ENCODE measurements at places on chromosomes 13 and 19.

DNA sequence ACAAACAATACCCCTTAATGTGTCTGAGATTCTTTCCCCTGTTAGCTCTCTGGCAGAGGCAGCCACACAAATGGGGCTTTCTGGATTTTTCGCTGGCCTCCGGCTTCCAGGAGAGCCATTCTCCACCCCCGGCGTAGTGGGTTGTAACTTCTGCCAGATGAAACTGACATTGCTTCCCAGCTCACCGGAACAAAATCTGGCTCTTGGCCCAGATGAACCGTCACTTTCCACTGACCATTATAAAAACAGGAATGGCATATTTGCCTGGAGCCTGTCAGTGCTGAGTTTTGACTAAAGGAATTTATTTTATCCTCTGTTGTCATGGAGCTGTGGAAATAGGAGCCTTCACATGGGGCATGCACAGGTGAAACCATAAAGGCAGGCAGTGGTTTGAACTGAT lies 120.6 kb upstream of the GPR12 start:
- no peak for DNase-seq

- no peak for DNase-seq
Observed at GRCh38 chr13:33185853-33186252, 99.7 kb downstream of the STARD13 start.

- no peak for DNase-seq
Observed at GRCh38 chr13:108508263-108508662, 121.1 kb upstream of the MYO16 start.

- peak; percentile 86 for DNase-seq
Observed at GRCh38 chr19:48716562-48717291, 2.8 kb downstream of the MAMSTR start.

- no peak for DNase-seq
Observed at GRCh38 chr13:50220938-50221337, 205.7 kb downstream of the KCNRG start.

DNA sequence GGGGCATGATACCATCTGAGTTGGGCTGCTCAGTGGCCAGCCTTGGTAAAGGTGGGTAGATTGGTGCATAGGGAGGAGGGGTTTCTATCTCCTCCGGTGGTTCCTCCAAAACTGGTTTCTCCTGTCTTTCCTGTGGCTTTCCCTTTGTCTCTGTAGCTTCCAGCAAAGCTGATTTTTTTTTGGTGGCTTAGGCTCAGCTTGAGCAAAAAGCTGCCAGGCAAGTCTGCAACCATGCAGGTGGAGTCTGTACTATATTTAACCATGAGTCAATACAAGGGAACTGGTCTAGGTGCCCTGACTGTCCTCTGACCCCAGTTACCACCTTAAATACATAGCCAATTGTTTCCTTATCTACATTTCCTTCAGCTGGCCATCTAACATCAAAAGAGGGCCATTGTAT lies 64.0 kb upstream of the ZNF681 start:
- DNase-seq: no peak

GRCh38 chr19:17620696-17621095 lies 65.2 kb downstream of the COLGALT1 start:
- no peak for DNase-seq

DNA sequence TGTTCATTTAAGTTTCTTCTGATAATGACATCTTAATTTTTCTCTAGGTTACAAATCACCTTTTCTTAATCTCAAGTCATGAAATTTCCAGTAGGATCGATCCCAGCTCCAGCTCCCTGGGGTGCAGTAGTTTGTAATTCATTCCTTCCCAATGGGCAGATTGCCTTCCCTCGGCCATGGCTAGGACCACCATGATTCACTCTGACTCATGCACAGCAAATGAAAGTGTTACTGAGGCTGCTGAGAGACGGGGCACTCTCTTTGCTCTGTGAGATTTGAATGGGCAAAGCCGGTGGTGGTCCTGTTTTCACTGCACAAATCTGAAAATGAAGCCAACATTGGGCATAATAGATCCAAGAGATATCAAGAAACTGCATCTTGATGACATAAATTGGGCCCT lies 202.8 kb upstream of the IRS2 start:
- DNase-seq: no peak

DNA sequence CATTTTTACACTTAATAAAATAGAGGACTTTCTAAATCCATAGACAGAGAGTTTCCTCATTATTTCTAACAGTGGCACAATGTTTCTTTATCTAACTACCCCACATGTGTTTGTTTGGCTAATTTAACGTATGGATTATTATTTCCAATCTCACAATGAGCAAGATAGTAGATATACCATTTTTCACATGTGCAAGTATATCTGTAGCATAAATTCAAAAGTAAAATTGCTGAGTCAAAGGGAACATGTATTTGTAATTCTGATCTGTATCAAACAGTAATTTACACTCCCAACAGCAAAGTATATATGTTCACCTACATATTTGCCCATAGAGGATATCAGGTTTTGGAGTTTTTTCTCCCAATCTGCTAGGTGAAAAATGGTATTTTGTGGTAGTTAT lies 18.3 kb downstream of the MAST1 start:
- no peak for DNase-seq

- DNase-seq: no peak
Observed at GRCh38 chr13:35812736-35813135, 318.4 kb downstream of the DCLK1 start.

DNA sequence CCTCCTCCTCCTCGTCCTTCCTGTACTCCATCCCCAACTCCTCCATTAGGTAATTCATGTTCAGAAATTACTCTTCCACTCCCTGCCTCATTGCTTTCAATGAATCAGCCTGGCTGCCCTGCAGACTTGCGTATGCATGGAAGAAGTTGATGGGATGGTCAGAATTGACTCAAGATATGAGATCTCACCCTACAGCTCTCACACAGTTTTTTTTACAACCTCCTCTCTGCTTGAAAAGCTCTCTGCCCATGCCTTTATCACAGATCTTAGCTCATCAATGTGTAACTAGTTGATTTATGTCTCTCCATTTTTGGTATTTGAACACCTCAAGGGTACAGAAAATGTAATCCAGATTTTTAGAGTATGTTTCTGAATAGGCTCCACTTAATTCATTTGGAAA lies 506.9 kb downstream of the TBC1D4 start:
- no peak for DNase-seq

GRCh38 chr13:96835546-96835945 lies 158.7 kb downstream of the OXGR1 start:
- no peak for DNase-seq

- no peak for DNase-seq
Observed at GRCh38 chr13:32894589-32895001, 121.6 kb upstream of the KL start.

- DNase-seq: no peak
Observed at GRCh38 chr13:114081761-114082681, 50.4 kb downstream of the RASA3 start.

DNA sequence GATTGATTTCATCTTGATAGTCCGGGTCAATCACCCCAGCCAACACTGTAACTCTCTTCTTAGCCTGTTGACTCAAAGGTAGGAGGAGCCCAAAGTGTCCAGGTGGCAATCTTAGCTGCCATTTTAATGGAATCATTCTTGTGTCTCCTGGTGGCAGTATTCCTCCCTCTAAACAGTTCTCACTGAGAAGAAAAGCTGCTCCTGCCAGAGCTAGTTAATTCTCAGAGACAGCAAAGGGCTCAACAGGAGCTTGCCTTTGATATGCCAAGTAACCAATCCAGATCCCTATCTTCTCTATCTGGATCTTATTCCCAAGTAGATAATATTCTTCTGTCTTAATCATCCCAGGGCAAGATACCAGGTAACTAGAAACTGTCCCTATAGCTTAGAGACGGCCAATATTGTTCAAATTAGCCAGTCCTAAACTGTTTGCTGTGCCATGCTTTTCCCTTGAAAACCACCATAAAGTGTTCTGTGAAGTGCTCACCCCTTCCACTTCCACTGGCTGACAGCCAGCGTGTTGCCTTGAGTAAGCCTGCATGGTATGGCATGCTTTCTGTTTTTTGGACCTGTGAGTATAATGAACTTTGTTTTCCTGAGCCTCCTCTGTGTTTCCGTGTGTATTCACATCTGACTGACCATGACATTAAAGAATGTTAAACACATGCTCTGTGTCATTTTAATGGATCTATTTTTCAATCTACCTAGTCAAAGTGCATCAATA lies 463.7 kb upstream of the SLITRK5 start:
- no peak for DNase-seq

- DNase-seq: no peak
Observed at GRCh38 chr19:16645140-16645539, 14.8 kb downstream of the SMIM7 start.

DNA sequence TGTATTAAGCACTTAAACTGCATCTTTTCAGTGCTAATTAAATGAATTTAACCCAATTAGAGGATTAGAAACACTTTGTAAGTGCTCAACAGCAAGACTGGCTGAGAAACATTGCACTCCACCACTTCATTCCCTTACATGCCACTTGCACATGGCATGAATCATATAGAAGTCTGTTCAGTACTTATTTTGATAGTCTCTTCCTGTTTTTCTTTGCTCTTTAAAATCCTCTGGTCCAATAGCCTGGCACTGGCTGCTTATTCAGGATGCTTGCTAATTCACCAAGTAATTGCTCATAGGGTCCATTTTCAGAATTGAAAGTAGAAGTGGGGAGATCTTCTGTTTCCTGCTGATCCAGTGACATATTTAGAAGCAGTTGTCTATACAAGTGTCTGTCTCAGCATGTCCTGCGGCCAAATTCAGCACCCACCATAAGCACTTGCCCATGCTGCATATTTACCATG lies 900.1 kb downstream of the PCDH9 start:
- DNase-seq: peak; percentile 7

- no peak for DNase-seq
Observed at GRCh38 chr13:51255556-51255955, 33.4 kb downstream of the FAM124A start.

DNA sequence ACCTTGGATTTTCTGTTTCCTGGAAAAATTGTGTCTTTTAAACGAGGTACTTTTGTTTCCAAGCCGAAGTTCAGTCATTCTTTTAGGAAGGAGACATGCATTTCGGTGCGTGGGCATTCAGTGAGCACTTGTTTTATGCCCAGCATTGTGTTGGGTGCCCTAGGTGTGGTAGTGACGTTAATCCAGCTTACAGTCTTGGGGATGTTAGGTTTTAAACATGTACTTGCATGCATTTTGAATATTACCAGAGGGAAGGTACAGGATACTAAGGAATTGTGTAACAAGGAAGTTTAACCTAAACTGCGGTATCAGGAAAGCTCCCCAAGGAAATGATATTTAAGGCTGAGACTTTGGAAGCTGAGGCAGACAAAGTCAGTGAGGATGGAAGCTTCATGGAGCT lies 66.3 kb downstream of the ARHGAP35 start:
- no peak for DNase-seq

GRCh38 chr13:51895906-51896888 lies 34.4 kb downstream of the CCDC70 start:
- no peak for DNase-seq

- DNase-seq: no peak
Observed at GRCh38 chr19:35417713-35418534, 30.1 kb upstream of the FFAR2 start.

DNA sequence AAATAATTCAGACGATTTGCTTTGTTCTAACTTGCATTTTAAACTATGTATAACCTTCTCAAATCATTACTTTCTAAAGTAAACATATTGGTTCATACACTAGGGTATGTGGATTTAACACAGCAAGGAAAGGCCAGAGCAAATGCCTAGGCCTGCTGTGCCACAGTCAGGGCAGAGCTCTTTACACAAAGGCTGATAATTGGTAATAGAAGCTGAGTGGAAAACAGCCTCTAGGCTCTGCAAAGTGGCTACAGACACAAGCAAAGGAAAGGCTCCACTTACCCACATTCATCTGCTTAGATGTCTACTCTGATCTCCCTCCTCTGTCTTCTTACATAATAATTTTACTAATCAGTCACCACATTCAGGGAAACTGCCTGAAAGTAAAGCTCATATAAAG lies 382.9 kb downstream of the OLFM4 start:
- DNase-seq: no peak

DNA sequence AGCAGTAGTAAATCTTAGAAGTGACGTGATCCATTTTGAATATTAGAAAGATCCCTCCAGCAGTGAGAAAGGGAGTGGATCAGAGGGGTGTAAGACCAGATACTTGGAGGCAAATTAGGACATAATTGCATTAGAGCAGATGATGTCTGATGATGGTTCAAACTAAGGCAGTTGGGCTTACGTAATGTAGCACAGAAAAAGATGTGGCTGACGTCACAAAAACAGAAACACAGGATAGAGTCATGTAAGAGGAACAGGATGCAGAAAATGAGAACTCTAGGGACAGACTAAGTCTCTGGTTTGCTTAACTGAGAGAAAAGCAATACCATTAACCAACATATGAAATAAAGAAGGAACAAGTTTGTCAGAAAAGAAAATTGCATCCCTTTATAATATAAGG lies 392.5 kb upstream of the DACH1 start:
- DNase-seq: no peak

DNA sequence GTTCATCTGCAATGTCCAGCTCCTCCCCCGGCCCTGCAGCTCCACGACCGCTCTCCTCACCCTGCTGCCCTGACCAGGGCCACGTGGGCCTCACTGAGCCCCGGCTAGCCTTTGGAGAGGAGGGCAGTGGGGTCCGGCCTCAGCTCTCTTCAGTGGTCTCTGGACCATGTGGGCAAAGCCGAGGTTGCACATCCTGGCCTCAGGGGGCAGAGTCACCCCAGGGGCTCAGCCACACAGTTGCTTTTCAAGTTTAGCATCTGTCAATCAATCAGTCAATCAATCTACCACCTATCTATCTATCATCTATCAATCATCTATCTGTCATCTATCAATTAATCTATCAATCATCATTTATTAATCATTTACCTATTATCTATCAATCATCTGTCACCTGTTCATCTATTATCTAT lies 3.0 kb upstream of the DIRAS1 start:
- no peak for DNase-seq

DNA sequence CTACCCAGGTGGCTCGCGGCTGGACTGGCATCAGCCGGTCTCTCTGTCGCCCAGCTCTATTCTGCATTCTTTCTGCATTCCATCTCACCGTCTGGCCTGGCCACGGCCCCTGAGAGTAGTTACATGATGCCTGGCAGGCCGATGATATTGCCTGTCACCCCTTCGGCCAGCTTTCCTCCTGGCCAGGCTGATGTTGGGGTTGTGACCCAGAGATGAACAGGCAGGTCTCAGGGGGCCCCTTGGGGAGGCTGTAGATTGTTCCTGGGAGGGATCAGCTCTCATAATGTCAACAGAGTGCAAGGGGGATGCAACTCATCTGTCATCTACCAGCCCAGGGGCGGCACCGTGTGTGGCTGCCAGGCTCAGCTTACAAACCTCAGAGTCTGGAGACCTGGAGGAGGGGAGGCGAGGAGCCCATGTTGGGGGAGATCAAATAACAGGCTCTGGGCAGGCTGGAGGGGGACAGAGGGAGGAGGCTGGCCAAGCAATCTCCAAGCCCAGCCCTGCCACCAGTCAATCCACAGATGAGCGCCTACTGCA lies 13.6 kb upstream of the FBXO17 start:
- DNase-seq: no peak

- DNase-seq: no peak
Observed at GRCh38 chr13:57437587-57437986, 194.0 kb upstream of the PCDH17 start.

GRCh38 chr13:45396533-45397095 lies 21.6 kb downstream of the SLC25A30 start:
- no peak for DNase-seq
